ENCODE measurements at places on chromosomes 7 and 10.

GRCh38 chr10:52644373-52645186, 128.0 kb downstream of the MBL2 start:
- H3K27me3 ChIP-seq: no peaks in the 10 kb centered on the region
- peaks cover 7% of the 10 kb centered on the region for H3K36me3 ChIP-seq
- no peak overlapping the region for H3K4me3 ChIP-seq
- H3K27ac ChIP-seq: no peak overlapping the region

GRCh38 chr7:127940381-127941160, 90.7 kb downstream of the LRRC4 start:
- peaks cover 21% of the 10 kb centered on the region for H3K36me3 ChIP-seq
- H3K4me3 ChIP-seq: no peak overlapping the region
- no peaks in the 10 kb centered on the region for H3K4me1 ChIP-seq
- no peak for DNase-seq
- no peak overlapping the region for H3K27ac ChIP-seq
- peaks cover 3% of the 10 kb centered on the region for H3K27me3 ChIP-seq

DNA sequence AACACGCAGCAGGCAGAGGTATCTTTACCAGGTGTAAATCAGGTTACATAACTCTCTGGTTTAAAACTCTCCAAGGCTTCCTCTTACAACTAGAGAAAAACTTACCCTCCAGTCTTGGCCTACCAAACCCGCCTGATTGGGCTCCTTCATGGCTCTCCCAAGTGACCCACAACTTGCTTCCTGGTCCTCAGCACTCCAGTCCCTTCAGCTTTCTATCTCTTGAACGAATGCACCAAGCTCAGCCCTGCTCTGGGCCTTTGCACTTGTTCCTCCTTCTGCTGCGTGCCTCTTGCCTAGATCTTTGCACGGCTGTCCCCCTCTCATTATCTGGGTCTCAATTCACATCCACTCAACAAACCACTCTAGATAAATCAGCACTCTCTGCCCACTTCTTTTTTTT, 32.7 kb upstream of the DLD start:
- no peaks in the 10 kb centered on the region for H3K36me3 ChIP-seq
- no peak overlapping the region for H3K4me3 ChIP-seq
- DNase-seq: no peak
- peaks cover 4% of the 10 kb centered on the region for H3K4me1 ChIP-seq

GRCh38 chr7:28627896-28628295, 215.6 kb downstream of the CREB5 start:
- H3K27me3 ChIP-seq: peaks cover 12% of the 10 kb centered on the region
- H3K4me3 ChIP-seq: no peak overlapping the region
- no peak overlapping the region for H3K27ac ChIP-seq

DNA sequence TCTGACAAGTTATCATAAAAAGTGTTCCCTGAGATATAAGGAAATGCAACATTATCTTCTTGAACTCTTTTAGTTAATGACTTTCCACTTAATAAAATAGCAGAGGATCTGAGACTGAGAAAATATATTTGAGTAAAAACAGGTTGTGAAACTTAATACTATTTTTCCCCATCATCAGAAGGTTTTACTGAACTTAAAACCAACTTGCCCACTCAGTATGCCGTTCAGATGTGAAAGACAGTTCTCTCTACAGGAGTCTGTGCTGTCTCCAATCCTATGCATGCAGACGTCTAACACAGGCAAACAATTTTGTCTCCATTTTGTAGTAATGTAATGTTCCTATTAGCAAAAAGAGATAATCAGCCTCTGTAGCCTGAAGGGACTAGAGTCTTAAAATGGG, 38.2 kb upstream of the CYP2C18 start:
- H3K4me1 ChIP-seq: no peaks in the 10 kb centered on the region
- DNase-seq: no peak
- peaks cover 3% of the 10 kb centered on the region for H3K27me3 ChIP-seq

DNA sequence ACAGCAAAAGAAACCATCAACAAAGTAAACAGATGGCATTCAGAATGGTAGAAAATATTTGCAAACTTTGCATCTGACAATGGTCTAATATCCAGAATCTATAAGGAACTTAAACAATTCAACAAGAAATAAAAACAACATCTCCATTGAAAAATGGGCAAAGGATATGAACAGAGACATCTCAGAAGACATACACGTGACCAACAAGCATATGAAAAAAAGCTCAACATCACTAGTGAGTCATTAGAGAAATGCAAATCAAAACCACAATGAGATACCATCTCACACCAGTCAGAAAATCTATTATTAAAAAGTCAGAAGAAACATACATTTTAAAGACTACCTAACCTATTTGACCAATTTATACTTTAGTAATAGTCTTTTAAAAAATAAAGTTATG, 571.3 kb upstream of the NRG3 start:
- no peak overlapping the region for H3K4me3 ChIP-seq
- H3K4me1 ChIP-seq: peaks cover 6% of the 10 kb centered on the region
- H3K27me3 ChIP-seq: no peaks in the 10 kb centered on the region
- H3K36me3 ChIP-seq: no peaks in the 10 kb centered on the region

DNA sequence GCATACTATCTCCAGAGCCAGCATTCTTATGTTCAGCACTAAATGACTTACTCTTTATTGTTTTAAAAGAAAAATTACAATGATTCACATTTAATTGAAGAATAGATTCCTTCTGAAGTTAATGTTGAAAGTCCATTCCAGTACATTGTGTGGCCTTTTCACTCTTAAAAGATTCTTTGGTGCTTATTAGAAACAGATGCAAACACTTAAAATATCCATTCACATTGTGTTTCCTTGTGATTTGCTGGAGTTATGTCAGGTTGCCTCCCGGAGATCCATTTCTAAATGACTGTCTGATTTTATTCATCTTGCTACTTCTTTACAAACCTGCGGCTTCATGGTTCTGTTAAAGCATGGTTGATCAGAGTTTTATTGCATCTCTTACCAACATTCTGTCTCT, 152.8 kb downstream of the FOXP2 start:
- H3K36me3 ChIP-seq: no peaks in the 10 kb centered on the region
- no peak overlapping the region for H3K4me3 ChIP-seq
- H3K27ac ChIP-seq: no peak overlapping the region
- no peaks in the 10 kb centered on the region for H3K27me3 ChIP-seq

DNA sequence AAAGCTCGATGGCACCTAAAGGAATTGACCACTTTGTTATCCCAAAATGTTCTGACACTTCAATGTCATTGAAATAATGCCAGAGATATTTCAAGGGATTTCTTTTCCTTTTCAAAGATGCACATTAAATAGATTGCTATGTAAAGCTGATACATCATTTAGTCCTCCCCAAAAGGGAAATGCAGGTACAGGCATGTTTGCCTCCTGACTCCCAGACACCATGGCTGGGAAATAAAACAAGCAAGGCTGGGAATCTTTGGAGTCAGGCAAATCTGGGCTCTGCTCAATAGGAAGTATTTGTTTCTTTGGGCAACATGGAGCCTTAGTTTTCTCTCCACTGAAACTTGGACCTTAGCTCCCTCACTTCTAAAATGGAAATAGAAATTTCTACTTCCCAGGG, 230.8 kb upstream of the LRRTM3 start:
- H3K4me1 ChIP-seq: no peaks in the 10 kb centered on the region
- H3K27ac ChIP-seq: no peak overlapping the region
- H3K27me3 ChIP-seq: no peaks in the 10 kb centered on the region
- H3K4me3 ChIP-seq: no peak overlapping the region

Measured in nephron progenitor cell (in vitro differentiated cells).